ENCODE measurements at places on chromosomes 3 and 15.

- DNase-seq, result no peak
Observed at GRCh38 chr3:146037697-146038096, 123.3 kb downstream of the PLOD2 start.

GRCh38 chr3:153043729-153044328 is 118.2 kb upstream of the RAP2B start:
- DNase-seq, result no peak

GRCh38 chr3:78917536-78917935 is 850.3 kb downstream of the ROBO1 start:
- DNase-seq, result no peak

DNA sequence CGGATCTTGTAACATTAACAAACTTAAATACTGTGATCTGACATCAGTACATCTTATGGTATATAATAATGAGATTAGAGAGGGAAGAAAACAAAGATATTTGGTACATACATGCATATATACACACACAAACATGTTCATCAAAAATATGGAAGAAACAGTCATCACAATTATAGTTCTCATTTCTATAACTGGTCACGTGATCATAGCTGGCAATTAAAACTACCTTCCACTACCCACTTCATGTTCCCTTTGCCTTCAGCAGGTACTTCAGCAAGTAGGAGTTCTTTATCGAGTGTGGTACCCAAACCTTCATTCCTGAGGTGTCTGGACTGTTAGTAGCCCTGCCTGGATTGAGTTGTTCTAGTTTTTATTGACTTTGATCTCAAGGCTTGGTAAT is 70.9 kb upstream of the ALDH1A3 start:
- no peak for DNase-seq

- no peak for DNase-seq
Observed at GRCh38 chr15:101348643-101349042, 53.6 kb upstream of the SNRPA1 start.

DNA sequence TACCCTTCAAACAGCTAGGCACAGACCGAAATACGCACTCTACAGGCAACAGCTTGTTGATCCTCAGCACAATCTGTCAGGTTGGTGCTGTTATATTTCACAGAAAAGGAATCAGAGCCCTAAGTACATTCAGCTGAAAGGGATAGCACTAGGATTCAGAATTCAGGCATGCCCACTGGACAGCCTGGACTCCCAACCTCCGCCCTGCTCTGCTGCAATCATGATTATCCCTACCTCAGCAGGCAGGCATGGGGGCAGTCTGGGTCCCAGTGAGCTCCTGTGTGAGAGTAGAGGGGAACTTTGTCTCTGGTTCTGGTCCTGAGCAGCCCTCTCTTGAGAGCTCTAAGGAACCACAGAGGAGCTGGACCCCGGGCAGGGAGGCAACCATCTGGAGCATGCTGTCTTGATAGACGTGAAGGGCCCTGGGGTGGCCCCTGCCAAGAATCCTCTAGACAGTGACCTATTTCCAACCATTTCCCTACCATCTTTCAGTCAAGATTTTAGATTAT is 23.4 kb upstream of the NOX5 start:
- no peak for DNase-seq

DNA sequence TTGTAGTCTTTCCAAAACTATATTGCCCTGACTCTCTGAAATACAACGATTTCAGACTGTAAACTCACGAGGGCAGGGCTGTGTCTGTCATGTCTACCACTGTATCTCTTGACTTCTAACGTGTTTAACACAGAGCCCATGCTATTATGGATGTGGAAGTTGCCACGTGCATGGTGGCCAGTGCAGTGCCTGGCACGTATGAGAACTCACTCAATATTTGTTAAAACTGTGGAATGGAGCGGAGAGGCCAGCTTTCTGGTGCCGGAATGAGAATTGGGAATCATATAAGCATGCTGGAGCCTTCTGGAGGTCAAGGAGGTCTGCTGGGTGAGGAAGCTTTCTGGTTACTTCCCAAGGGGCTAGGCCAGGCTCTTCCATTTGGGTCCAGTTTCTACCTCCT is 220.6 kb upstream of the LYSMD4 start:
- no peak for DNase-seq

GRCh38 chr3:13193320-13194284 is 120.4 kb upstream of the IQSEC1 start:
- no peak for DNase-seq

DNA sequence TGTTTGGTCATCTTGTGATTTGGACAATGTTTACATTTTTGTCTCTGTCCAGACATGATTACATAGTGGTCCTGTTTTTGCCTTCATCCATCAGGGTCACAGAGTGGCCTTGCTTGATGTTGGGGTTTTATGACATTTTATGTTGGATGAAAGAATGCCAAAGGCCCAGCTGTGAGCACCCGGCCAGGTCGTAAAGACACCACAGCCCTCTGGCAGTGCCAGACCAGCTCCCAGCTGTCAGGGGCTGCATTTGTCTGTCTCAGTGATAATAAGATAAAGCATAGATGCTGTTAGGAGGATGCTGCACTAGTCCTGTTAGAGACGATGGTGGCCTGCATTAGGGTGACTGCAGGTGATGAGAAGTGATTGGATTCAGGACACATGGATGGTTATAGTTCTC is 117.5 kb downstream of the FAM174B start:
- no peak for DNase-seq

- DNase-seq, result no peak
Observed at GRCh38 chr3:42195879-42196330, 70.1 kb downstream of the CCK start.

GRCh38 chr15:58467722-58468423 is 36.1 kb downstream of the LIPC start:
- no peak for DNase-seq

DNA sequence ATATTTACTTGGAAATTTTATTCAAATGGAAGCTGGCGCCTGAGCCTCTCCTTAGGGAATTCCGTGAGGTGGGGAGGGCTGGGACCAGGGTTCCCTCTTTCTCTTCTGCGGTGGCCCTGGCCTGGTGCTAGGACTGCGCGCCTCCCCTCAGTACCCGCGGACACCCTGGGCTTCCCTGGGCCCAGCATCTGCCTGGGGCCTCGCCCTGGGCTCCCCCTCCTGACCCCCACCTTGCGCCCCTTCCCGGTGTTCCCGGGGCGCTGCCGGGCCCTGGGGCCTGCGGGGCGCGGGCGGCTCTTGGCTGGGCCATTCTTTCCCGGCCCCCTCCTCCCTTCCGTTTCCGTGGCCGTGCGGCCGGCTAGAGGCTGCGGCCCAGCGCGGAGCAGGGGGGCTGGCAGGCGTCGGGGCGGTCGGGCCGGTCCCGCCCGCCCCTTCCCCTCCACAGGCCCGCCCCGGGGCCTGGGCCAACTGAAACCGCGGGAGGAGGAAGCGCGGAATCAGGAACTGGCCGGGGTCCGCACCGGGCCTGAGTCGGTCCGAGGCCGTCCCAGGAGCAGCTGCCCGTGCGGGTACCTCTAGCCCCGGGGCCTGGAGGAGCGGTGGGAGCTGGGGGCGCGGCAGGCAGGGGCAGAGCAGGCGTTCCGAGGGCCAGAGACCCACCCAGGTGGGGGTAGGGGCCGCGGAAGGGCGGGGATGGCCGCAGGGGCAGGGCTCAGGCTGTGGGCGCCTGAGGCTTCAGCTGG is at the start of gene FES:
FES (plus strand) TSS at position 529 of the 743 bp plus-strand sequence. CDS start 542 bp downstream, outside the sequence.
- DNase-seq, result no peak

GRCh38 chr15:77516076-77516475 is 95.4 kb downstream of the HMG20A start:
- DNase-seq, result no peak

GRCh38 chr15:47340571-47340920 is 376.8 kb upstream of the SEMA6D start:
- DNase-seq, result no peak

DNA sequence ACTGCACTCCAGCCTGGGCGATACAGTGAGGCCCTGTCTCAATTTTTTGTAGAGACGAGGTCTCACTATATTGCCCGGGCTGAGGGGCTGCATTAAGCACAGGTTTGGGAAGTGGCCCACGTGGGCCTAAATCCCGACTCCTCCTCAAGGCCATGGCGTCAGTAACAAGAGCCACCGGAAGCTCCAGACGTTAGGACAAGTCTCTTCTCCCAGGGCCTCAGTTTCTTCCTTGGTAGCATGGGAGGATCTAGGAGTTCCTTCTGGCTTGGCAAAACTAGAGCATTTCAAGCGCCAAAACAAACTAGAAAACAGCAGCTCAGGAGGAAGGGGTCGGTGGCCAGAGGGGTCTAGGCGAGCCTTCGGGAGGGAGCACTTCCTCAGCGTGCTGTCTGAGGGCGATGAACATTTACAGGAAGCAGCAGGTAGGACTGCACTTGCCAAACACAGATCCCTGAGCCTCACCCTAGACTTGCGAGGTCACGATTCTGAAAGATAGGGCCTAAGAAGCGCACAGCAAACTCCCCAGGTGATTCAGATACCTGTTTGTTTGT is 536 bp downstream of the SNAPC5 start:
- DNase-seq, result no peak

- DNase-seq, result no peak
Observed at GRCh38 chr15:74957476-74958035, 984 bp upstream of the RPP25 start.

GRCh38 chr3:43854283-43854682 is 163.5 kb downstream of the ABHD5 start:
- DNase-seq, result no peak

DNA sequence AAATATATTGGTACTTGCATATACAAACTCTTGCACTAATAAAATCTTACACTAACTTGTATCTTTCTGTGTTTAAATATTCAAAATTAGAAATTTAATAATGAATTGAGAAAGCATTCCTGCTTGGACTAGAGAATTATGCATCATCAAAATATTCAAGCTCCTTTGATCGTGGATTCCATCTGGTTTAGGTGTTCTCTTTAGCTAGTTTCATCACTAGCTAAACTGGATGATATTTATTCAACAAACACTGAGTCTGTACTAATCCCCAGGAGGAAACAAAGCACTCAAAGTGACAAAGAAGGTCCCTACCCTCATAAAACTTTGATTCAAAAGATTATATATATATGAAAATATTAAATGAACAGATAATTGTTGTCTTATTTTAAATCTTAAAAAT is 1360.9 kb upstream of the ALCAM start:
- no peak for DNase-seq

- DNase-seq, result no peak
Observed at GRCh38 chr3:52523386-52524257, 10.0 kb downstream of the NT5DC2 start.

DNA sequence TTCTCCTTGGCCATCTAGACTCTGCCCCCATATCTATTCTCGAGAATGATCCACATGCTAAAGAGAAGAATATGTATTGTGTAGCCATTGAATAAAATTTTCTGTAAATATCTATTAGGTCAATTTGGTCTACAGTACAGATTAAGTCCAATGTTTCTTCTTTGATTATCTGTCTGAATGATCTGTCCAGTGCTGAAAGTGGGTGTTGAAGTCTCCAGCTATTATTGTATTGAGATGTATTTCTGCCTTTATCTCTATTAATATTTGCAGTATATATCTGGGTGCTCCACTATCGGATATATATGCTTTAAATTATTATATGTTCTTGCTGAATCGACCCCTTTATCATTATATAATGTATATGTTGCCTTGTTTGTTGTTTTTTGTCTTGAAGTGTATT is 384.9 kb upstream of the ROBO1 start:
- no peak for DNase-seq

DNA sequence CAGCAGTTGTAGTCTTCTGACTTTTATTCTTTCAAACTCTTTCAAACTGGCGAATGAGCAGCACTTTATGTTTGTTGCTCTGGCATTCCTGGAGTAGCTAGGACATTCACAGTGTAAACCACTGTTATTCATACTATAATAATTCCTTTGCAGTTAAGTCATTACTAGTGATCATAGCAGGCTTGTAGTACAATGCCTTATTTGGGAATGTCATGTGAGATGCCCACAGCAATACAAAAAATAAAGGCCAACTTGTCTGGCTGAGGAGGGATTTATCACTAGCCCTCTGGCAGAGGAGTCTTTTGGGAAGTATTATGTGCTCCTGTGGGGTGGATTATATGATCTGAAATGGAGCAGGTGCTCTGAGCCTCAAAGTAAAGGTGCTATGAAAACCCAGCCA is 197.2 kb downstream of the VGLL3 start:
- no peak for DNase-seq

DNA sequence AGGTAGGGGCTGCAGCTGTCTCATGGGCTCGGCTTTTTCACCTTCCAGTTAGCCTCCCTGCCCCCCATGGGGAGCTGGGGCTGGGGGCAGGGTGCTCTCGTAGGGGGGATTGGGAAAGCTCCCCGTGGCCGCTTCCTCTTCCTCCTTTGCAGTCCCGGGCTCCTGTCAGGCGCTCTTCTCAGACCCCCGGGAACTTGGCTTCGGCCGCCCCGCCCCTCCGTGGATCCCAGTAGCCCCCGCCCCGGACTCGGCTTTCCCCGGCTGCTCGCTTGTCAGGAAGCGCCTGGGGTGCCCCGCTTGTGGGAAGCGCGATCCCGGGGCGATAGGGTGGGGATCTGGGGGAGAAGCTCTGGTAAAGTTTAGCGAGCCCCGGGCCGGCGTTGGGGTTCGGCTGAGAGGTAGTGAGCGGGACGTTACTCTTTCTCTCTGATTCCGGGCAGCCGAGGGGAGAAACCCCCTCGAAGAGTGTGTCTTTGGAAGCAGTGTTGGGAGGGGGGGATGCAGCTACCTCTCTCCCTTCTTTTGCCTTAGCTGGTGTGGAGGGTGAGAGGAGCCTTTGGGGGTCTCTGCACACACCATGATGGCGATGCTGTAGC is 611 bp downstream of the PIAS1 start:
- no peak for DNase-seq

GRCh38 chr3:167684388-167684993 is 30.7 kb upstream of the WDR49 start:
- DNase-seq, result peak; percentile 21

- DNase-seq, result no peak
Observed at GRCh38 chr3:141122455-141123030, 71.4 kb downstream of the SPSB4 start.

GRCh38 chr15:97692301-97693015 is 268.0 kb upstream of the ARRDC4 start:
- DNase-seq, result no peak

GRCh38 chr15:59255680-59256336 is 49.2 kb downstream of the LDHAL6B start:
- DNase-seq, result peak; percentile 8

- DNase-seq, result no peak
Observed at GRCh38 chr15:67931861-67932260, 92.0 kb upstream of the RNU6-1 start.

DNA sequence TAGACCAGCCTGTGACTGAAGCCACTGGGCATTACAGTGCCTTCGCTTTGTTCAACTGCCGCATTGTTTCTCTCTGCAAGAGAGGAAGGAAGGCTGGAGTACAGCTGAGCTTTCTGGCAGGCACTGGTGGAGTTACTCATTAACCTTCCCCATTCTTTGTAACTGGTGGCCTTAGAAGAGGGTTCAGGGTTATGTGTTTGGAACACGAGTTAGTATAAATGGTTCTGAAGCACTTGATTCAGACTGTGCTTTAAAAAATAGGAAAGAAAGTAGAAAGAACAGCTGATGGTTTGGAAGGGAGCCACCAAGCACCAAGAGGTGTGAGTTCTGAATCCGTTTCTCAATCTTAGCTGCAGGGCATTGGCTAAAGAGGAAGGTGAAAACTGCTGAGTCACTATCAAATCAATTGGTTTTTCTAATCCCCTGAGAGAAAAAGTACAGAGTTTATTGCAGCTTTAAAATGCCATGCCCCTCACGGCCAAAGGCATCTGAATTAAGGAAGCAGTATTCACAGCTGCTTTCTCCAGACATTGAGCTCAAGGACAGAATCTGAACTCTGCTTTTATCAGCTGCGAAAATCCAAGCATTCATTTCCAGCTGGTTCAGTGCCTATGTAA is 3.6 kb downstream of the HGD start:
- no peak for DNase-seq
